ENCODE measurements at places on chromosomes 6 and 20.

GRCh38 chr6:87608802-87609201 lies 18.9 kb downstream of the ORC3 start:
- no peak for DNase-seq

DNA sequence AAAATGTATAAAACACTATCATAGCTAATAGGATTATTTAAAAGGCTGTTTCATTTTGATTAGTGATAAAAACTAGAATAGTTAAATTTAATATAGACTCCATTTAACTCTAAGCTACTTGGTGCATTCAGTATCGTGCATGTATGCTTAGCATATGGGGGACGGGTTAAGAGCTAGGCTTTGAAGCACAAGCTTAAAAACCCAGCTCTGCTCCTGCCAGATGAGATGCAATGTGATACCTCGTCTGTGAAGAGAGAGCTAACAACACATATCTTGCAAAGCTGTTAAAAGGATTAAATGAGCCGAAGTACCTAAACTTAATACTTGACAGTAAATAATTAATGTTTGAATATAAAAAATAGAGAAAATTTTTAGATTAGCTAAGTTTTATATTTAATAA lies 42.2 kb downstream of the DTNBP1 start:
- DNase-seq, result peak; percentile 78

- DNase-seq, result no peak
Observed at GRCh38 chr20:31764641-31765305, 25.7 kb downstream of the TPX2 start.

- peak; percentile 66 for DNase-seq
Observed at GRCh38 chr6:92647630-92648029, 771.7 kb downstream of the EPHA7 start.

GRCh38 chr6:118667988-118668387 lies 16.6 kb upstream of the CEP85L start:
- peak; percentile 27 for DNase-seq

DNA sequence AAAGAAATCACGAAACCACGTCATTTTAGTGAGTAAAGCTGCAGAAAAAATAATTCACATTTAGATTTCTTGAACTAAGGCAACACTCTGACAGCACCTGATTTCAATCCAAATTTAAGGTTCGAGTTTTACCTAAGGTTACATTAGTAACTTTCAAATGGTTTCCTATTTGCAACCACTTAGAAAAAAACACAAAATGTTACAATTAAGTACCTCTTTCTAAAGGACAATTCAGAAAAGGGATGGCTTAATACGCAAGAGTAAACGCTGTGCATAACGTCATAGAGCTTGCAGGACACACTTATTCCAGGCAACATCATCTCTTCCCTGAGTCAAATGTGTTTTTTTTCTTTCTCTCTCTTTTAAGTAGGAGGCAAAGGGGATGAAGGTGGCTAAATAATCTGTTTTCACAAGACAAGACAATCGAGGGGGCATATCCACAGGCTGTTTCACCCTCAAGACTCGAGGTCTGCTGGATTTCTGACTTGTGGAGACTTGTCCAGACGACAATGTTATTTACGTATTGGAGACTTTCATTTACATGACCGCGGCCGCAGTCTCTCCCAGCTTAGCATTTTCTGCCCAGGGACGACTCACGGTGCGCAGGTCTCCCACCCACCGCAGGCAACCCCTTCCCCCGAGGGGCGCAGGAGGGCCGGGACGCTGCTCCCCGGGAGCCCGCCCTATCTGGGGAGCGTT lies 86.0 kb downstream of the SESN1 start:
- peak; percentile 90 for DNase-seq

DNA sequence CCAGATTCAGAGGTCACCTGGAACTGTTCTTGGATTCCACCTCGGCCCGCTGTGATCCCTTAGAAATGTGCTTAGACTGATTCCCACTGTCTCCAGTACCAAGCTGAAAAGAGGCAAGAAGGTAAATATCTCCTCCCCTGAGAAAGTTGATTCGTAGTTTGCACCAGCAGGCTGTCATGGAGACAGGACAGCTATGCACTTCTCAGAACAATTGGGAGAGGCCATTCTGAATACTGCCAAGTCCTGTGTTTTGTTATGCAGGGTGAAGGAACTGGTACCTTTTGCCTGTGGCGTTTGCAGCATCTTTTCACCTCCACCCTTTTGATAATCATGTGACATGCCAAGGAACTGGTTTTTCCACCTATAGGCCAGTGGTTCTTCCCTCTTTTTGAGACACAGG lies 58.2 kb upstream of the RNGTT start:
- no peak for DNase-seq

GRCh38 chr6:100549406-100550167 lies 84.9 kb upstream of the SIM1 start:
- no peak for DNase-seq

DNA sequence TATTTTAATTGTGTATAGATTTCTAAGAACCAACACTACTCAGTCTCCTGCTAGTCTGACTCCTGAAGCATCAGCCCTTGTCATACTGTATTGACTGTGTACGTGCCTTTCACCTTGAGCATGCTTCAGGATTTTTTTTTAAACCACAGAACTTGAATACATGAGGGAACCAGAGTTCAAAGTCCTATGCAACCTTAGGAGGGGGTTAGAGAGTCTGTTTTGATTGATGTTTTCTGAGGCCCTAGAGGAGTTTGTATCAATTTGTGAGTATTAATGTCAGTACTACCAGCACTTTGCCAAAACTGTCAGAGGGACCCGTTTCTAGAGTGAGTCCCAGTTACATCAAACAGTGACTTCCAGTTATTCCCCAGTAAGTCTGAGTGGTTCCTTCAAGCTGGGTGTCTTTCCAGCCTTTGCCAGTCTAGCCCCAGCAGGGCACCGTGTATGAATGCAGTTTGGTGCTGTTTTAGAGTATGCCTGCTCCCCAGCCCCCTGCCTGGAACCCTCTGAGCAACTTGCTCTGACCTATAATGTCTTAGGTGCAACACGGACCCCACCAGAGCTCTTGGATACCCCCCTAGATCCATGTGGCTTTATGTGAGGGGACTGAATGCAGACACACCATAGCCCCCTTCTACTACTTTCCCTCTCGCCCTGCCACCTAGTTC lies 8.5 kb downstream of the TP53INP2 start:
- no peak for DNase-seq

- no peak for DNase-seq
Observed at GRCh38 chr6:26333476-26334297, 31.3 kb upstream of the BTN3A2 start.

- peak; percentile 68 for DNase-seq
Observed at GRCh38 chr6:110874880-110875547, 429 bp downstream of the AMD1 start.

GRCh38 chr6:25156123-25156522 lies 123.1 kb upstream of the CARMIL1 start:
- no peak for DNase-seq

DNA sequence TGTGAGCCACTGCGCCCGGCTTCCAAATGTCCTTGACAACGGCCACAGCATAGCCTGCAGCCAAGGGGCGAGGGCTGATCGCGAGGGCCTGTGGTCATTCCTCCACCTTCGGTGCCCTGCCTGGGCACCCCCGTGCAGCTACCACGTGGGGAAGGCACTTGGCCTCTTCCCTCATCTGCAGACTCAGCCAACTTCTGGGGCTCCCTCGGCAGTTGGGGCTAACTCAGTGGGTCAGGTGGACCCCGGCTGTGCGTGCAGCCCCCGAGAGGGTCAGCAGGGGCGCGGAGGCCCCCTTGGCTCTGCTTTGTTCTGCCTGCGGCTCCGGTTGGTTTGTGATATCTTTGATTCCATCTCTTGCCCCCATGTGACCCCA lies 52.9 kb upstream of the BHLHE23 start:
- DNase-seq, result no peak

- DNase-seq, result no peak
Observed at GRCh38 chr6:4450237-4450636, 314.9 kb upstream of the ECI2 start.

- DNase-seq, result no peak
Observed at GRCh38 chr6:9921366-9921765, 493.5 kb downstream of the TFAP2A start.

- DNase-seq, result no peak
Observed at GRCh38 chr6:79841577-79842375, 105.6 kb downstream of the ELOVL4 start.
